ENCODE measurements at places on chromosomes 2 and 18.

DNA sequence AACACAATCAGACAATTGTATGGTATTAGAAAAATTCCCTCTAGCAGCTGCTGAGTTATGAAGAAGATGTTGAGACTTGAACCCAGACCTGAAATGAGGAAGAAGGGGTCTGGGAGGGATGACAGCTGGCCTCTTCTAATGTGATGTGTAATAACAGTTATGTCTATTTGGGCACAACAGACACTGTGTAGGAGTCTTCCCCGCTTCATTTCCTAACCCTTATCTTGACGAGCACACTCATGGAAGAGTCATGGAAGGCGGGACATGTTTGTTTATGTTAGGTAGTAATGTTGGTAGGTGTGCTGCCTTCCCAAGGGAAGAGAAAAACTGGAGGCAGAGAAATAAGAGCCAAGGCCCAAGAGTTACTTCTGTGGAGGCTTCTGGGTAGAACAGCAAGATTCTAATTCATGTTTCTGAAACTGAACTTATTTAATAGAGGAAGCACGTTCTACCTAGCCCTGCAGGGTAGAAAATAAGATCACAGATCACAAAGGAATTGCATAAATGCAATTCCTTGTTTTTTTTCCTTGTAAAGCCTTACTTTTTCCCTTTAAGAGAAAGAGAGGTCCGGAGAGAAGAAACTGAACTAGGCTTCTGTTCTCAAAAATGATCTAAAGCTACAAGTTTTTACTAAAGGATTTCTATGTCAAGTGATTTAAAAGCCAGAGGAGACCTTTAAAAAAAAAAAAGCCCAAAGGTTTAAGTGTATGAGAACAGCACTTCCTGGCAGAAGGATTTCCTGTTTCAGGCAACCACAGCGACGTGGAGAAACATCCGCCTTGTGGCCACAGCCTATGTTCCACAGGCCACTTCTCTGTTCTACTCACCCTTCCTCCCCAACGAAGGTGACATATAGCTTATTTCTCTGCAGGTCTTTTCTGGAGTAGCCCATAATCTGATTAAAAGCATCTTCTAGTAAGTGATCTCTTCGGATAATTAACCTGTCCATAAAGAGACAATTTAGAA, 68.5 kb upstream of the STK17B start:
- DNase-seq, result no peak

DNA sequence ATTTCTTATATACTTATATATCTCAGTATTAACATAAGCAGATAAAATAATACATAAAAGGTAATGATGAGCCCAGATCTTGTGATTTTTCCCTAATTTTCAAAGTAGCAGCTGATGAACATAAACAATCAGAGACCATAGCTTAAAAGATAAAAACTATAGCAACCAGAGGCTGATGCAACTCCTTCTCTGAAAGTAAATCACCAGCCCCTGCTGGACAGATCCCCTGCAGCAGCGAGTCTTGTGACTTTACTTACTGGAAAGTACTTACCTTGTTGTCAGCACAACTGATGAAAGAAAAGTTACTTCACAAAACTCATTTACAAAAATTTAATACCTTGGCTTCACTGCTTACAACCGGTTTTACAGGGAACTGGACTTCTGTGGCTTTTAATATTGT, 67.3 kb downstream of the GORASP2 start:
- DNase-seq, result no peak

GRCh38 chr2:229489016-229489415, 217.9 kb upstream of the PID1 start:
- DNase-seq, result no peak

DNA sequence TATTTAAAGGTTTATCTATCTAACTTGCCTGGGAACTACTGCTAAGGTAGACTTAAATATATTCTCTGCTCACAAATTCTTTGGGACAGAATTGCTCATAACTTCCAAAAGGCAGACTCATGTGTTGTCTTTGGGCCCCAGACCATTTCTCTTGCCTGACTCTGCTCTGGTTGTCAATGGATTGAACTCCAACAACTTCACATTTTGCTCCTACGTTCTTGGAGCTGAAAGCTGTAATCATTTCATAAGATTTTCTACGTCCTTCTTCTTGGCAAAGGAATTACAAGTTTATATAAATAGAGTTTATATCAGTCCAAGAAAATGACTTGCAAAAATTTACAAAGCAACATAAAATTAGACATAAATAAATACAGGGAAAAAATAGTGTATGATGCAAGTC, 32.9 kb upstream of the PPM1B start:
- no peak for DNase-seq

DNA sequence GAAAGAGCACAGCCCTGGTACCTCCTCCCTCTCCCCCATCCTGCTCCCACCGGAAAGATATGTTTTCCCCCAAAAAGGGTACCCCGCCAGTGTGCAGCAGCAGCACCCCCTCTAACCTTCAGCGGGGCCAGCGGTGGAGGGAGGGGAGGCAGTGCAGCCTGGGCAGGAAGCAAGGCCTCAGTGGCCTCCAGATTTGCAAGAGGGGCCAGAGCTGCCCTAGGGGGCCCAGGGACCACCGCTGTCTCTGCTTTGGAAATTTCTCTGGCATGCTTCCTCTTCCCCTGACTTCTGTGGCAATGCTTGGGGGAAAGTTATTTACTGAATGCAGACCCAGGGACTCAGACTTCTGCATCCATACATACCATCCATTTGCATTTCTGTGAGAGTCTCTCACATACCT, 111.5 kb downstream of the KLHL29 start:
- no peak for DNase-seq

DNA sequence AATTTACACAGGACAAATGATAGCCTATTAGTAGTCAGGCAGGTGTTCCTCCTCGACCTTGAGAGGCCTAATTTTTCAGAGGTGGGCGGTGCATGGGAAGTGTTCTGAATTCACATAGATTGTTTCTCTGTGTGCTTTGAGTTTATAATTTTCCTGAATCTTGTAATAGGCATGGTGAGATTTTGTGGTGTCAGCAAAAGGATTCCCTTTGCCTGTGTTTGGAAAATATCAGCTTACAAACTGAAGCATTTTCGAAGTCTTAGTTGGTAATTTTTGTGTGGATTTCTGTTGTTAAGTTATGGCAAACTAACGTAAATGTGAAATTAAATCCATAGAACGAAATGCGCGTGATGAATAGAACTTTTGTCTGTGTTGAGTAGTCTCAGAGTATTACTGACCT, 194.0 kb upstream of the RBMS1 start:
- DNase-seq, result no peak

DNA sequence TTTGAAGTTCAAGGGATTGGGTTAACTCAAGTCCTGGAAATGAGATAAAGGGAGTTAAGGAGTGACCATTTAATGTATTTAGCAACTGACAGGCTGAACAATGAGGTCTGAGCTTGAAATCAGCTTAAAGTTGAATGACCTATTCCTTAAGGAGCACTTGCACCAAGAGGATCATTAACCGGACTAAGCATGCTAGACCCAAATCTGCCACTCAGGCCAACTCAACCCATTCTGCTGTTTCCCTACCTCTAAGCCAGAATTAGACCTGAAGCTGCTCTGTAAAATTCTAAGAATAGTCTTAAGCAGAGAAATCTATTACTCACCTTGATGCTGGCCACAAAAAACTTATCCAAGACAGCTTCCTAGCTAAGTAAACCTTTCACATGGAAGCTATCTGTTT, 59.8 kb downstream of the SPRED2 start:
- DNase-seq, result no peak

GRCh38 chr2:74481431-74481830, 1.4 kb downstream of the CCDC142 start:
- DNase-seq, result no peak

DNA sequence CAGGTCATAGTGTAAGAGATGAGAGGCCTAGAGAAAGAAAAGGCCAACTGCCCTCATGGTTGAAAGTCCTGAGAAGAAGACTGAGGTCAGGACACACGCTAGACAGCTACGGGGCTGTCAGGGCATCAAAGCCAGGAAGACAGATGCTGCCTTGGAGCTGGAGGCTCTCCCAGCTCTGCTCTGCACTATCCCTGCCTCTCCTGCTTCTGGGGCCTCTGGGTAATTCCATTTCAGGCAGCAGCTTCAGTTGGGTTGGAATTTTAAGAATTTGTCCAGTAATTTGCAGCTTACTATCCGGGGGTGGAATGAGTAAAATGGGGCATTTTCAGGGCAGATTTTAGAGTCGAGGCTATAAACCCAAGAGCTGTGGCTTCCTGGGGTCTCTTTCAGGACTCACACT, 76.2 kb upstream of the CTAGE1 start:
- no peak for DNase-seq

- DNase-seq, result no peak
Measured at GRCh38 chr2:188518381-188518780, 226.7 kb downstream of the GULP1 start.

DNA sequence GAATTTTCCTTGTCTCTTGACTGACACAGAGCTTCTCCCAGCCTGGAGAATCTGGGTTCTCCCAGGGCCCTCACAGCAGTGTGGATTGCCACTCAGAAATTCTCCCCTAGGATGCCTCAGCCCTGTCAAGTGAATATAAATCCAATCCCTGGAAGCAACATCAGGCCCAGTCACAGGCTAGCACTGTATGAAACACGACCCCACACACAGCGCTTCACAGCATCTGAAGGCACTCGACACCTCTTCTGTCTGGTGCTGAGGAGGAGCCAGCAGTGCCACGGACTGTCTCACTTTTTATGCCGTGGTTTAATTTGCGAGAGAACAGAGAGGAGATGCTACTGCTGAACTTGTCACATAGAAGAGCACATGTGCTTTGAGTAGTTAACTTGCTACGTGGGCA, 164.5 kb downstream of the NAPG start:
- DNase-seq, result no peak

DNA sequence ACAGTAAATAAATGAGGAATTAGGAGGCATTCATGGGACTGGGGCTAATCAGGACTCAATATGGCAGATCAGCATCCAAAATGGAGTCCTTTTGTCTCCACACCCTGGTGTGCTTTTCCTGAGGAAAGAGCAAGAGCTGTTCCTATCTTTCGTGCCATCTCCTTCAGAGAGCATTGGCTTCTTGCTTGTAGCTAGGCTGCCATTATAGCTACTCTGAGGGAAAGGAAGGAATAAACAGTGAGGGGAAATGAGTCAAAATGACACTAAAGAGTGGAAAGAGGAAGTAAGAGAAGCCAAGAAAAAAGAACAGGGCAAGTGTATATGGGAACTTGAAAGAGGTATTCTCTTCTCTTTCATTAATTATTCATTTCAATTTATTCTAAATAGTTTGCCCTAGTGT, 8.4 kb upstream of the NMI start:
- no peak for DNase-seq

- DNase-seq, result no peak
Measured at GRCh38 chr18:65659312-65659711, 91.5 kb upstream of the CDH7 start.

GRCh38 chr2:217440000-217440399, 562.8 kb downstream of the TNS1 start:
- no peak for DNase-seq

- DNase-seq, result no peak
Measured at GRCh38 chr18:36299015-36299414, 1.5 kb downstream of the FHOD3 start.

GRCh38 chr2:202265467-202266277, at the start of gene NOP58:
Gene NOP58 (plus strand): TSS chr2:202265763. CDS start chr2:202265942, 179 bp downstream.
- no peak for DNase-seq

- DNase-seq, result no peak
Measured at GRCh38 chr2:170492010-170492409, 223.1 kb upstream of the SP5 start.

GRCh38 chr2:97983698-97984097, 12.1 kb downstream of the TMEM131 start:
- DNase-seq, result no peak

GRCh38 chr2:18605115-18605514, 15.7 kb upstream of the NT5C1B start:
- no peak for DNase-seq

GRCh38 chr18:56458770-56459712, 179.4 kb downstream of the TXNL1 start:
- DNase-seq, result no peak

DNA sequence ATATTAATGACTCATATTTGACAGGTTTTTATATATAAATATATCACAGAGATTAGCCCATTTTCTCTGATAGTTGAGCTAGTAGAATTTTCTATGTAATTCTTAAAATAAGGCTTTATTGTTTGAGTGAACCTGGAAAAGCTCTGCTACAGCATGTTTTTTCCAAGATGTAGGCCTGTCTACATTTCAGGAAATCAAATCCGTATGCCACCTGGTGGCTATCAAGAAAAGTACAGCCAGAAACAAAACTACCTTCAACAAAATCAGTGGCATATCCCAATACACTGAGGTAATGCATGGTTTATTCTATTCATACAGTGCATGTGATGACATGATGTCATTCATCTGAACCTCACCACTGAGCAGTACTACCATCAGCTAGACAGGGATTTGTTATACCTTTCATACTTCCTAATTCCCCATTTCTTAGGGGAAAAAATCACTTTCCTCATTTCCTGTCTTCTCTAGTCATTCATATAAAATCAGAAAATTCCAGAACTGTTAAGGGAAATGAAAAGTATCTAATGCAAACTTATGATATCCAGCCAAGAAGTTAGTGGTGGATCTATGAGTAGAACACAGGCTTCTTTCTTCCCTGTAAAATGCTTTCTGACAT, 310.4 kb upstream of the SYT4 start:
- no peak for DNase-seq

- no peak for DNase-seq
Measured at GRCh38 chr2:204749319-204749718, 204.0 kb downstream of the PARD3B start.

GRCh38 chr18:55997151-55997561, 409.2 kb upstream of the TCF4 start:
- DNase-seq, result no peak

DNA sequence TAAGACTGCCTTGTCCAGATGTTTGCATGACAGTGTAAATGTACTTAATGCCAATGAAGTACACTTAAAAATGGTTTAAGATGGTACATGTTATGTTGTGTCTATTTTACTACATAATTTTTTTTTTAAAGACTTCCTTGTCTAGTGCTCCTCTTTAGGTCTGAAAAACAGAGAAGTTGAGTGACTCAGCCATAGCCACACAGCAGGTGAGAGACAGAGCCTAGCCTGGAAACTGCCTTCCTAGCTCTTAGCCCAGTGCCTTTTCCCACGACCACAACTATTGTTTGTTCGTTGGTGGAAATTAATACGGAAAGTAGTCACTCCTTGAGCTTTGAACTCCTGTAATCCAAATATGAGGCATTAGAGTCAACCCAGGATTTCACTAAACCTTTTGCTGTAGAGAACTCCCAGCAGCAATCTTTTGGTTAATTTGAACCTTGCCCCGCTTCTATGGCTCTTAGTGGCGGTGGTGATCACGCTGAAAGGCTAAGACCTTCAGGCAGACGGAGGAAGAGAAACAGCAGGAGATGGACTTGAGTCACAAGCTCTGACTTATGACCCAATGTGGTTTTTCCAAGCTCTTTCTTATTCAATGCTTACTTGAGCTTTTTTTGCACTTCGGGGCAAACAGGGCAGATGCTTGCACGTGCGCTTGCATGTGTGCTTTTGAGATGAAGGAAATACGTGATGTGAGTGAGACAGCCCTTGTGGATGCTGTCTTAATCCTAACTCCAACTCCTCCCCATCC, 21.2 kb downstream of the TRIB2 start:
- no peak for DNase-seq

All from cortex of kidney (tissue), 1 donor.